ENCODE measurements at places on chromosomes 16 and 17. TPM values are rescaled to one million over a fixed set of nuclear protein-coding genes. Genes with fewer than 3 reads are reported as not detected.

DNA sequence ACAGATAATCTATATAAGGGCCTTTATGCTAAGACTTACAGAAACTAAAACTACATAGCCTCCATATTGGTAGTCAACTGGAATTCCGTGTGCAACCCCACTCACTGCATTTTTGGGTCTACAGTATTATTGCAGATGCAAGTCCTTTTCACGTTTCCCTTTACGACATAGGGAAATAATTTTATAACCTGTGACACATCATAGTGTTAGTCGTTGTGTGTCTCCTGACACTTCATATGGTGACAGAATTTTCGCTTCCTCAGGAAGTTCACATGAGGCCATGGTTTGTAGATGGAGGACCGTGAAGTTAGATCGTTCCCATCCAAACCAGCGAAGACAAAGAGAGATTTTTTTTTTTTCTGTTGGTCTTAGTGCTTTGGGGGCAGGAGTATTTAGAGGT, 15.7 kb upstream of the MRC2 start:
- DNase-seq: no peak

- DNase-seq: no peak
Measured at GRCh38 chr17:74449773-74450172, 16.7 kb upstream of the CD300A start.

GRCh38 chr16:68236137-68236825, 354 bp upstream of the ESRP2 start:
- DNase-seq: peak; percentile 94

DNA sequence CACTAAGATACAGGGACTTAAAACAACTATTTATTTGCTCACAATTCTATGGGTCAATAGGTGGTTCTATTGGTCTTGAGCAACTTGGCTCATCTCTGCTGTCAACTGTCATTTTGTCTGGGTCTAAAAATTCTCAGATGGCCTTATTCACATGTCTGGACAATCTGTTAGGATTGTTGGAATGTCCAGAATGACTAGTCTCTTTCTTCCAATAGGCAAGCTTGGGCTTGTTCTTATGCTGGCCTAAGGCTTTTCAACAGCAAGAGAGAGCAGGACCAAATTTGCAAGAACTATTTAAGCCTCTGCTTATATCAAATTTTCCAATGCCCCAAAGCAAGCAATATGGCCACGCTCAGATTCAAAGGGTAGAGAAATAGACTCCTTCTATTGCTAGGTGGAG, 240.9 kb downstream of the KIF2B start:
- DNase-seq: no peak

DNA sequence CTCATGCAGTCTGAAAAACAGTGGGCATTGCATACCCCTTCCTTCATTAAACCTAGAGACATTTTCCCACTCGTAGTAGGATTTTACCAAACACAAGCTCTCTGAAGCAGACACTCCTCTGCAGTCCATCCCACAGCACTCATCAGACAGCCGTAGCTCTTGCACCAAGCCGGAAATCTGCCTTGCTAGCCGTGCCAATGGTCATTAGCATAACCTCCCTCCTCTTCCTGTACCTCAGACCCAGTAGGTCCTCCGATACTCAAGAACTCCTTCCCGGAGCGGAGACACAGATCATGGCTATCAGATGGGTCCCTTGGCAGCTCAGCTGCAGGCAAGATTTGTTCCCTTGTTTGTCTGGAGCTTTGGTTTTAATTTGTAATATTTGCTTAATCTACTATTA, 483.1 kb upstream of the PSMD7 start:
- no peak for DNase-seq

GPR142 gene
- total RNA-seq: 1.1 TPM

NPB gene
- total RNA-seq: not detected

PEX12 gene
- 2.5 TPM for total RNA-seq

Measured in Peyer's patch (tissue), 4 donors.